Stimulated activated CD4-positive, alpha-beta T cell treated with anti-CD3 and anti-CD28 coated beads, Interleukin-2, amount 100 ng/mL, for 48 hours (primary cell): ENCODE measurements at places on chromosomes 13 and 19.

DNA sequence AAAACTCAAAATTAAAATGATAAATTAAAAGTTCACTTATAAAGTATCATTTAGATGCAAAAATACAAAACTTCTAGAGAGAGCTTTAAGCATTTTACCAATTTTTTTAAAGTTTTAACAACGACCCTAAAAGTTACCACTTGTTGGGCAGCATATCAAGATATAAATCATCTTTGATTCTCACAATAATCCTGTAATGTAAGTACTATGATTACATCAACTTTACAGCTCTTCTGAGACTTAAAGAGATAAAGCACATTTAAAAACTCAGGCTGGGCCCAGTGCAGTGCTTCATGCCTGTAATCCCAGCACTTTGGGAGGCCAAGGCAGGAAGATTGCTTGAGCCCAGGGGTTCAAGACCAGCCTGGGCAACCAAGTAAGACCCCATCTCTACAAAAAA lies 202.7 kb upstream of the GPC6 start:
- DNase-seq: no peak

DNA sequence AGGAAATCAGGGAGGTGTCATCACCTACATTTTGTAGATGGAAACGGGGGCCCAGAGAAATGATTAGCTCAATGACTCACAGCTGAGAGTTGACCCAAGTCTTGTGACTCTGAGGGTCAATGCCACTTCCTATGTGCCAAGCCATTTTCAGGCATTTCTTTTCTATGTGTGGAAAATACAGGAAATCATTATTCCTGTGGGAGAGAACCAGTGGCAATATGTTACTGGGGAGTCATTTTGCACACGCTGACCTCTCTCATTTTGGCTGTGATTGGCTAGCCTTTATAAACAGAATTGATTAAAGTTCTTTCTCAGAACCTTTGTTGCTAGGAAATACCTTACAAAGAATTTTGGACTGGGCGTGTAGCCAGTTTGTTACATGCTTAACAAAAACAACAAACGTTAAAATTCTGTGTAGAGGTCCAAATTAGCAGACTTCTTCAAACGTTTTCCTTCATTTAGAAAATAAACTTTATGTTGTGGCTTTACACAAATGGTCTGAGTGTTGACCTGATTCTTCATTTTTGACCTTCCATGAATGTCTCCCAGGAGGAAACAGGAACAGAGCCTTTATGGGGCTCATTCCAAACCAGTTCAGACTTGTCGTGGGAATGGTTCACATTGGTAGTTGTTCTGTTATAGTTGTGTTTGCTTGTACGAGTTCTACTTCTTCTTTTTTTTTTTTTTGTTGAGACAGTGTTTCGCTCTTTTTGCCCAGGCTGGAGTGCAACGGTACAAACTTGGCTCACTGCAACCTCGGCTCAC lies 11.4 kb downstream of the PCCA start:
- DNase-seq: no peak

GRCh38 chr13:95220611-95221010 lies 80.6 kb downstream of the ABCC4 start:
- no peak for DNase-seq

DNA sequence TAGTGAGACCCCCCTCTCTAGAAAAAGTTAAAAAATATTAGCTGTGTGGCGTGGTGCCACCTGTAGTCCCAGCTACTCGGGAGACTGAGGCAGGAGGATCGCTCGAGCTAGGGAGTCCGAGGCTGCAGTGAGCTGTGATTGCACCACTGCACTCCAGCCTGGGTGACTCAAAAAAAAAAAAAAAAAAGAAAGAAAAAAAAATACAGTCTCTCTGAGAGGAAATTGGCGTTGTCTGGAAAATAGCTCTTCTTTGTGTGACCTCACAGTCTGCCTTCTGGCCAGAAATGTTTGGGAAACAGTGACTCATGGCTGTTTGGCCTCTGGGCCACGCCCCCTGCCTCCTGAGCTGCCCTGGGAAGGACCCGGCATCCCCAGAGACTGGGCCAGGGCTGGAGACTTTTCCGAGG lies 10.7 kb downstream of the MARCHF2 start:
- no peak for DNase-seq

DNA sequence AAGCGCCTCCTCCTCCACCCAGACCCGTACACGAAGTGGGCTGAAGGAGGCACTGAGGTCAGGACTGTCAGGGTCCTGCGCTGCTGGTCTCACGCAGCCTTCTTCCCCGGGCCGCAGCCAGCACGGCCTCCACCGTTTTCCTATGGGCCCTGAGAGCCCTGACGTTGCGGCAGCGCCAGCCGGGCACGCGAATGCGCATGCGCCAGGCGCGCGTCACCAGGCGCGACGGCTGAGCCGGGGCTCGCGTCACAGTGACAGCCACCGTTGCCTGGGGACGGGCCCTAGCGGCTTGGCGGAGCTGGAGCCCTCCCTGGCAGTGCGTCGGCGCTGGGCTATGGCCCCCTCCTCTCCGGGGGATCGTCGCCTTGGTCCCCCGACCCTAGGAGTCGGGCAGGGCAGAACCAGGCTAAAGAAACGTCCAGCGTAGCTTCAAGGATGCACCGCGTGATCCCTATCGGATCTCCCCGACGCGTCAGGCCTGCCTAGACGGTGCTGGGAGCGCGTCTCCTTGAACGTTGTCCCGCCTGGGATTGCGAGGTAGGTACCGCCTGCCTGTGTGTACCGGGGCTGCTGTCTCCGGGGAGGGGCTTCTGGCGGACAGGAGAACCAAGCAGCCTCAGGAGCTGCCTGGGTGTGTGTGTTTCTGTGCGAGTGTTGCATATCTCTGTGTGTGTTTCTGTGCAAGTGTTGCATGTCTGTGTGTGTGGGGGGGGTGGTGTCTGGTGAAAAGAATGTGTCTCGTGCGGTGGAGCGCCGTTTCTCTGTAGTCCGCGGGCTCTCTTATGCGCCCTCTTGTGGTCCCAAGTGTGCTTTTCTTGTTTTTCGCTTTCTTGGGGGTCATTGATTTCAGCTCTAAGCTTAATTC lies 43.2 kb downstream of the ZNF571 start:
- DNase-seq: peak; percentile 57

DNA sequence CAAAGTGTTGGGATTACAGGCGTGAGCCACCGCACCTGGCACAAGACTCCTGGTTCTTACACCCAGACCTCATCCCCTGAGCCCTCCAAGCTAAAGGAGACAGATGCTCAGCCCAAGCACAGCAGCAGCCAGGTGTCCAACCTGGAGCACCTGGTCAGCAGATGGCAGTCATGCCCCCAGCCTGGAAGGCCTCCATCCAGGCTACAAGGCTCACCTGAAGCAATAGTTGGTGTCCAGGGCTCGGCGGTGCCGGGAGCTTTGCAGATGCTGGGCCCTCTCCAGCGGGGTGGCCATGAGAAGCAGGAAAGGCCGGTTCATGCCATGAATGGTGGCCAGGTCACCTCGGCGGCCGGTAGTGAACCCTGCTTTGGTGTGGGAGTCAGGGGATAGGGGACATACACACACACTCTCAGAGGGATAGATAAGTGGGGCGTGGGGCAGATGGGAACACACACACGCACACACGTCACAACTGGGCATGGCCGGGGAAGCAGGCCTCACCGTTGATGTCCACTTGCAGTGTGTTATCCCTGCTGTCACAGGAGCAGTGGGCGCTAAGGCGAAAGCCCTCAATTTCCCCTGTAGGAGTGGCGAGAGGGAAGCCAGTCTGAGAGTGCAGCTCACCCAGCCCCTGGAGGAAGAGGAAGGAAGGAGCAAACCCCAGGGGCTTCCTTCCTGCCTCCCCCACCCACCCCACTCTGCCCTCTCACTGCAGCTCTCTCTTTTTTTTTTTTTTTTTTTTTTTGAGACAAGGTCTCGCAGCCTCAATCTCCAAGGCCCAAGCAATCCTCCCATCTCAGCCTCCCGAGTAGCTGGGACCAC lies 11.8 kb downstream of the TGFB1 start:
- no peak for DNase-seq

DNA sequence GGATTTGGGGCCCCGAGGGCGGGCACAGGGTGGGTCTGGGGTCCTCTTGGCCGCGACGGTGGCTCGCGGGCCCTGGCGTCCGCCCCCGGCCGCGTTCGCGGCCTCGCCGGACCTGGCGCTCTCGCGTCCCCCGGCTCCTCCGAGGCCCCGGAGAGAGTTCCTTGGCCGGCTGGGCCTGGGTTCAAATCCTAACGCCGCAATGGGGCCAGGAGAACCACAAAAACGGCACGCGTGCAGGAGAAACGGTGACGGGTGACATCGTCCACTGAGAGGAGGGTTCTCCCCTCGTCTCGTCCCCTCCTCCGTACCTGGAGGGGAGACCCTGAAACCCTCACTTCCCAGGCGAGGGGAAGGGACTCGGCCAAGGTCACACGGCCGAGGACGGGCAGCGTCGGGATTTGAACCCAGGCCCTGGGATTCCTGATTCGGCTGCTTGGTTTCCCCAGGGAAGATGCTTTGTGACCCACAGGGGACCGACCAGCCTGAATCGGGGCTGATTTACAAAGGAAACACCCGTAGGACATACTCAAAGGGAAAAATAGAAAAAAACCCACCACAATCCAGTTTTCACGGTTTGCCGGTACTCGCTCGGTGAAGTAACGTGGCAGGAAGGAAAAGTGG lies 624 bp downstream of the SAFB start:
- no peak for DNase-seq

DNA sequence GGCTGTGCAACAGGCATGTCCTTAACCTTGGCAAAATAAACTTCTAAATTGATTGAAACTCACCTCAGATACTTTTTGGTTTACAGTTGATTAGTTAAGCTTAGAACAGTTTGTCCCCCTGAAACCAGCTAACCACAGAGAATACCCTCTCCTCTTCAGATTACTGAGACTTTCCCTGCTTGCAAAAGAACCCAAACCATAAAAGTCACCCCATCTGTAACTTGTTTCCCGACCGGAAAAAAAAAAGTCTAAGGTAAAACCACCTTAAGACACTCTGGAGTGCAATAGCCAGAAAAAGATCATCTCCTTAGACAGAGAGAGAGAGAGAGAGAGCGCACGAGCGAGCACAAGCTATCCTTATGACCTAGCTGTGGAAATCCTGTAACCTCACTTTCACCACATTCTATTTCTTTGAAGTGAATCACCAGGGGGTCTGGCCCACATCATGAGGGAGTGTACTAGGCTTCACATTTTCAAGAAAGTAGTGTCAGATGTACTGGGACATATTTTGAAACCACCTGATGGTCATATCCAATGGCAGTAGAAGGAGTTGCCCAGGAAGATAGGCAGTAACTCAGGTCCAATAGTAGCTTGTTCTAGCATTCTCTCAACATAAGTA lies 11.1 kb upstream of the GTF2F2 start:
- DNase-seq: peak; percentile 6

DNA sequence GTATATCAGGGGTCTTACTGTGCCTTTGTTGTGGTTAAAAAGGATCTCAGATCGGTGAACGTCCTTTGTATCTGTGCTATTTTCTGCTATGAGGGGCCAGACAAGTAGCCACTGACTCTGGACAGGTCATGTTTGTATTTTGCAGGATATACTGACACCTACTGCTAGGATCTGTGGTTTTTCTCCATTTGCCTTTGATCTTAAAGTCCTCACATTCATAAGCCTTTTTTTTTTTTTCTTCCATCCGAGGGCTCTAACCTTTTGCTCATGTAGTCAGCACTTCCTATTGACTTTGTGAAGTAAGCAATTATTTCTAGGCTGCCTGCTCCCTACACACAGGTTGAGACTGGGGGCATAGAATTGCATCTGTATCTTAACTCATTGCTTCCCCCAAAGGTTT lies 106.2 kb downstream of the SLITRK5 start:
- no peak for DNase-seq

GRCh38 chr13:97548138-97548537 lies 114.2 kb downstream of the RAP2A start:
- DNase-seq: no peak

GRCh38 chr19:55344444-55344843 lies 4.8 kb downstream of the KMT5C start:
- DNase-seq: no peak

DNA sequence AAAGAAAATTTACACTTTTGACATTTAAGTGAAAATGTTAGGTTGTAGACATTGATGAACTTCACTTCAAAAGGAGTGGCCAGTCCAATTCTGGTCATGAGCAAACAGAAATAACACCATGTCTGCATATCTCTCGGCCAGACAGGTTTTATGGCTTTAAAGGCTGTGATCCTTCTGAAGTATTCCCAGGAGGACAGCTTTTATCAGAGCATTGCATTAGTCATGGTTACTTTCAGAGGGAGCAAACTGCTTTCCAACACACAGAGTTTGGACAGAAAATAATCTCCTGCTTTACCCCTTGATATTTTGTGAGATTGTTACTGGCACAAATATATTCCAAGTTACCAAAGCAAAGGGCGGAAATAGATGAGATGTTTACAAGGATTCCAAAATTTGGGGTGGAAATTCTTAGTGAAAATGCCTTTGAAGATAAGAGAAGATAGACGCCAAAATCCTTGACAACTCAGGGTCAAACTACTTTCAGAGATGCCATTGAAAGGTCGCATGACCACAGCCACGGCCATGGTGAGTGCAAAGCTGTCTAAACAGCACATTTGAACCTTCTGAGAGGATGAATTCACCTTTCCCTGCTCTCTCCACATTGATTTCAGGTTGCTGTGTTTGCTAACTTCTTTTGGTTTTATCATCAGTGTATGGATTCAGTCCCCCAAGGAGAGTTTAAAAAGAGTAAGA lies 584.5 kb upstream of the SGCG start:
- no peak for DNase-seq

DNA sequence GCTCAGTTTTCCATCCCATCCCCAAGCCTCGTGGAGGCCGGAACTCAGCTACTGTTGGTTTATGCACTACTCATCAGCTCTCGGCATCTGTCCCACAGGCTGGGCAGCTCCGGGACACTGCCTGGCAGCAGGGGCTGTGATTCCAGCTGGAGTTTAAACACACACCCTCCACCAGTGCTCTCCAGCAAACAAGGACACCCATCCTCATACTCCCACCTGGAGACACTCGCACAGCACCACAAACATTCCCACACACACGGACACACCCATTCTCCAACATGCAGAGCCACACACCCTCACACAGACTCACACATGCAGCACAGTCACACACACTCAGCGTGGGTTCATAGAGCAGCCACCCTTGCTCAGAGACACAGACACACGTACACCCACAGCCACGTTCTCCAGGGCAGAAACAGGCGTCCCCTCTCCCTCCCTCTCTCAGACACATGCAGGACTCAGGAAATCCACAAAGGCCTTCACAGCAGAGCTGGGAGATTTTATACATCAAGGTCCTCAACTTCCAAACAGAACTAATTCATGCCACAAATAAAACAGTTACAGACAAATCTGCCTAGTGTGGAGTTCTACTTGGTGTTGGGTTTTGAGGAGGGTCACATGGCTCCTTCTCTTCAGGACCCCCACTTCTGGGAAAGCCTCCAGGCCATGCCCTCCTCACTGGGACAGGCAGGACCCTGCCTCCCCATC lies 785.4 kb downstream of the UQCRFS1 start:
- no peak for DNase-seq

- no peak for DNase-seq
Observed at GRCh38 chr13:31996601-31997000, 35.0 kb upstream of the FRY start.

DNA sequence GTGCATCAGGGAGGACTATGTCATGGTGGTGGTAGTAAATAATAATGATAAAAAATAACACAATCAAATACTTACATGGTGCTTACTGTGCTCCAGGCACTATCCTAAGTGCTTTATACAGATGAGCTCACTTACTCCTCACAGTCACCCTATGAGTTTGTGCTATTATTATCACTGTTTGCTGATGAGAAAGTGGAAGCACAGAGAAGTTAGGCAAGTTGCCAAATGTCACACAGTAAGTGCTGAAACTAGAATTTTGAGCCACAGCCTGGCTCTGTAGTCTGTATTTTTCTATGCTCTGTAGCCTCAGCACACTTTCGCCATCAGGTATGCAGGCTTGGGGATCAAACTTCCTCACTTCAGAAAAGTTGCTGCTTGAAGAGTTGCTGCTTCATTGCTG lies 46.6 kb downstream of the HTR2A start:
- no peak for DNase-seq
